ENCODE measurements at places on chromosomes 4 and X.

- no peak for DNase-seq
These were observed 13.0 kb downstream of the RBMX start for GRCh38 chrX:136867518-136867917.

DNA sequence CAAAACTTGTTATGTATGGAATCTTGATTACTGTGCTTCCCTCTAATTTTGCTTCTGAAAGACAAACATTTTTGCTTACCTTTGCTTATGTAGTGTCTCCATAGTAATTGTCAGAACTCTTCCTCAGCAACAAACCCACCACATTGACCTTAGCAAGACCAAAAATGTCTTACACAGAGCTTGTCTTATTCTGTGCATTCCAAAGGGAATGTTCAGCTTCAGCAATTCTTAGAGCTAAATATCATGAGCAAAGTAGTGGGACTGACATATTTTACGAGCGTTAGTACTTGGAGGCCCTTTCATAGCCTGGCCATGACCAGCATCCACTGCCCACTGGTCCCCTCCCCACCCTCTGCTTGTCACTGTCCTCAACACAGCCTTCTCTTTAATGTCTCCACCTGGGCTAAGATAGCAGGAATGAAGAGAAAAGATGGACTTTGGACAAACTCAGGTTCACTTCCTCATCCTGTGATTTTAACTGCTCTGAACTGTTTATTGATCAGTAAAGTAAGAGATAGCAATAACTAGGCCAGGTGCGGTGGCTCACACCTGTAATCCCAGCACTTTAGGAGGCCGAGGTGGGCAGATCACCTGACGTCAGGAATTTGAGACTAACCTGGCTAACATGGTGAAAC lies 15.5 kb upstream of the SH3D19 start:
- DNase-seq, result no peak

- no peak for DNase-seq
These were observed 32.9 kb upstream of the RAB40A start for GRCh38 chrX:103552236-103552635.

DNA sequence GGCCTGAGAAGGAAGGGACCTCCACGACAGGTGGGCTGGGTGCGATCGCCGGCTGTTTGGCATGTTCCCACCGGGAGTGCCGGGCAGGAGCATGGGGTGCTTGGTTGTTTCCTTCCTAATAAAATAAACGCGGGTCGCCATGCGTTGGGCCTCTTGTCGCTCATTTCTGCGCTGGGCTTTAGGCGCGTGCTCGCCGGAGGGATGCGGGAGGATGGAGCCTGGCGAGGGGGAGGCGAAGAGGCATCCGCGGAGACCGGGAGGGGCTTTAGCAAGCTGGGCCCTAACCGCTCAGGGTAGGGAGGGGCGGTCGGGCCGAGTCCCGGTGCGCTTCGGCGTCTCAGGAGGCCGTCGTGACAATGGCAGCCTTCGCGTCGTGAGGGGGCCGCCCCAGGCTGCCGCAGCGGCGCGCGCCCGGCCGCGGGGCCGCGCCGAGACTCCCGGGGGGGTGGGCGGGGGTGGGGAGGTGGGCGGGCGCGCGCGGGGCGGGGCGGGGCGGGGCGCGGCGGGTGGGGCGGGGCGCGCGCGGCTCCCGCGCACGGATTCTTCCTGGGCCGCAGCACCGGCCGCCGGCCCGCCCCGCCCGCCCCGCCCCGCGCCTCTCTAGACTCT lies 476 bp upstream of the GDI1 start:
- DNase-seq, result no peak

DNA sequence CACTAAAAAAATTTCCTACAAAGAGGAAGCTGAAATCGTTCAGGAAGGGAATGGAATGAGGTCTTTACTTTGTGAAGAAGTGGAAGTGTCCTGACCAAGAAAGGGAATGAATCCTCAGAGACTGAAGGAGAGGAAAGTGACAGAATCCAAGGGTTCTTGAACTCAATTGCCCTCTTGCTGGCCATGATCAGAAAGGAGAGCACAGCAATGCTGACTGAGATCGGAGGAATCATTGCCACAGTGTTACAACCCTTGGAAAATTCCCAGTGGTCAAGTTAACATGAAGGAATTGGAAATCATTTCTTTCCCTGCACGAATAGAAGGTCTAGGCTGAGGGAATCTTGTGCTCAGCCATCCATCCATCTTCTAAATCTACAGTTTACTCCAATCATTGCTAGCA lies 190.0 kb upstream of the NEIL3 start:
- DNase-seq, result no peak

GRCh38 chr4:41456559-41457101 lies 81.3 kb upstream of the LIMCH1 start:
- DNase-seq, result no peak

- no peak for DNase-seq
These were observed 44.5 kb downstream of the SCFD2 start for GRCh38 chr4:53321151-53321983.

- DNase-seq, result no peak
These were observed 36.7 kb downstream of the KLF8 start for GRCh38 chrX:56268888-56269287.

GRCh38 chr4:177356921-177357320 lies 47.2 kb downstream of the NEIL3 start:
- no peak for DNase-seq
